ENCODE measurements at places on chromosomes 16 and 17. TPM values are rescaled to one million over a fixed set of nuclear protein-coding genes. Genes with fewer than 3 reads are reported as not detected.

The PIK3R5 gene
- 7.5 TPM for total RNA-seq

The TBC1D26 gene
- not detected for total RNA-seq

The PIRT gene
- total RNA-seq: not detected

The PRSS21 gene
- total RNA-seq: not detected

The KCNJ12 gene
- total RNA-seq: 17.3 TPM

The STH gene
- total RNA-seq: not detected

GRCh38 chr16:74521691-74522090 is 85.2 kb downstream of the GLG1 start:
- DNase-seq: no peak
- no peaks in the 10 kb centered on the region for H3K27me3 ChIP-seq
- H3K36me3 ChIP-seq: no peaks in the 10 kb centered on the region
- H3K27ac ChIP-seq: no peak overlapping the region
- H3K4me1 ChIP-seq: peaks cover 5% of the 10 kb centered on the region
- H3K4me3 ChIP-seq: no peak overlapping the region

DNA sequence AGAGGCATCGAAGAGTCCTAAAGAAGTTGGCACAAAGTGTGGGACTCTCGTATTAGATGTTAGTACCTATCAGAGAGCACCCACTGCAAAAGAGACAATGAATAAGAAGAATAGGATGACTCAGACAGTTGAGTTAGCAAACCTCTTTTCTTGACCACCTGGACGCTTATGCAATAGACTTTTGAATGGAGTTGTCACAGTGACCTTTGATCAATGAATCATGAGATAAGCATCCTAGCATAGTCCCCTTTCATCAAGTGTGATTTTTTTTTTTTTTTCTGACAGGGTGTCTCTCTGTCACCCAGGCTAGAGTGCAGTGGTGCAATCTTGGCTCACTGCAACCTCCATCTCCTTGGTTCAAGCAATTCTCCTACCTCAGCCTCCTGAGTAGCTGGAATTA is 1417.9 kb upstream of the GOT2 start:
- no peaks in the 10 kb centered on the region for H3K27me3 ChIP-seq
- H3K27ac ChIP-seq: no peak overlapping the region
- H3K36me3 ChIP-seq: no peaks in the 10 kb centered on the region
- no peak overlapping the region for H3K4me3 ChIP-seq

DNA sequence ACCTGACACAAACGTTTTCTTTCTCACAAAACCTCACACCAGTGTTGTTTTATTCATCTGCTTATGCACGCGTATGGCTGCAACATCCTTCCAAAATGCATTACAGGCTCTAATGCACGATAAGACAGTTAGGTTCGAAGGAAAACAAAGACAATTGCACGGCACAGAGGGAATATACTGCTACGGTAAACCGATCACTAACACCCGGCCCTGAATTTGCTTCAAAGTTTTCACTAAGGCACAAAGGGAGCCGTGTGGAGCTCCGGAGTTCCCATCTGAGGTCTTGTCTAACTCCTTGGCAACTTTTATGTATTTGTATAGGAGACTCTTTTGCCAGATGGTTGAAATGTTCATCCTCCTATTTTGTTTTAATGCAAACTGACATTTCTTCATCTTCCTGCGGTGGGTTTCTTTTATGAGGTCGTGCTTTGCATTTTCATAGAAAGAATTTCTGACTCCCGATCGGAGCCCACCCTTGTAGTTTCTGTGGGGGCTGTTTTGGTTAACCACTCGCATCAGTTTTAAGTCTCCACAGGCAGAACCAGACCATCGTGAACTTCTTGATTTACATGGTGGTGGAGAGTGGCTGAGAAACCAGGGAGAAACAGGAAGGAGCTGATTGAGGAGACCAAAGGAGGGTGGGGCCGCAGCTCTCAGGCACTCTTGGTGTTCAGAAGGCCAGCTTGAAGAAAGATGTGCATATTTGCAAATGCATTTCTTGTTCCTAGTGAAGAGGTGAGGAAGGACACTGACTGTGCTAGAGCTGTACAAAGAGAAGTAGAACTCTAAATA is 516.8 kb downstream of the MAF start:
- no peaks in the 10 kb centered on the region for H3K36me3 ChIP-seq
- no peak overlapping the region for H3K4me3 ChIP-seq
- H3K27ac ChIP-seq: no peak overlapping the region
- H3K4me1 ChIP-seq: no peaks in the 10 kb centered on the region
- no peaks in the 10 kb centered on the region for H3K27me3 ChIP-seq
- DNase-seq: no peak

- DNase-seq: peak; percentile 89
- no peaks in the 10 kb centered on the region for H3K27me3 ChIP-seq
- no peaks in the 10 kb centered on the region for H3K36me3 ChIP-seq
- H3K4me1 ChIP-seq: peaks cover 65% of the 10 kb centered on the region
- H3K4me3 ChIP-seq: no peak overlapping the region
- peak overlapping the region; percentile 86 for H3K27ac ChIP-seq
These were observed 125.7 kb downstream of the XYLT1 start for GRCh38 chr16:17345043-17345442.

DNA sequence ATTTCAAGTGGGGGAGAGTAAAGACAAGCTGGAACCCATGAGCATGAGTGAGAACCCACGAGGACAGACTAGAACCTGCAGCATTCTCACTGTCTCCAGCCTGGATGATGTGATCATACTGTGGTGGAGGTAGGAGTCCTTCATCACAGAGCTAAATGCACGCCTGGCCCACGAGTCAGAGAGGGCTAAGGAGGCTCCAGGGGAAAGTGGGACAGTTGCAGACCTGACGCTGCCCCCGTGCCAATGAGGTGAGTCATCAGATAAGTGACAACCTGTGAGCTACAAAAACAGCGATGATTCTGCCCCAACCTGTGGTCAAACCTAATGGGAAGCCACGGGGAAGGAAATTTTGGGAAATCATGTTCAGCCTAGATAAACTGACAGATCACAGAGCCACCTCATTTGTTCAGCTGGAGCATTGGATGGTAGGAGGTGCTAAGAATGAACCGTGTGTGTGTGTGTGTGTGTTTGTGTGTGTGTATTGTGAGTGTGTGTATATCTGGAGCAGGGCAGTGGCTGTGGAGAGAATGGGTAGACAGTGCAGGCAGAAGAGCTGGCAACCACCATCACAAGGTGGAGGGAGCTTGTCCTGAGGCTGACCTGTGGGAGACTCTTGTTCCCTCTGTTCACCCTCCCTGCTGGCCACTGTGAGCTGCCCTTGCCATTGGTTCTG is 131.8 kb downstream of the UTP18 start:
- H3K4me3 ChIP-seq: no peak overlapping the region
- no peaks in the 10 kb centered on the region for H3K4me1 ChIP-seq
- H3K36me3 ChIP-seq: no peaks in the 10 kb centered on the region

DNA sequence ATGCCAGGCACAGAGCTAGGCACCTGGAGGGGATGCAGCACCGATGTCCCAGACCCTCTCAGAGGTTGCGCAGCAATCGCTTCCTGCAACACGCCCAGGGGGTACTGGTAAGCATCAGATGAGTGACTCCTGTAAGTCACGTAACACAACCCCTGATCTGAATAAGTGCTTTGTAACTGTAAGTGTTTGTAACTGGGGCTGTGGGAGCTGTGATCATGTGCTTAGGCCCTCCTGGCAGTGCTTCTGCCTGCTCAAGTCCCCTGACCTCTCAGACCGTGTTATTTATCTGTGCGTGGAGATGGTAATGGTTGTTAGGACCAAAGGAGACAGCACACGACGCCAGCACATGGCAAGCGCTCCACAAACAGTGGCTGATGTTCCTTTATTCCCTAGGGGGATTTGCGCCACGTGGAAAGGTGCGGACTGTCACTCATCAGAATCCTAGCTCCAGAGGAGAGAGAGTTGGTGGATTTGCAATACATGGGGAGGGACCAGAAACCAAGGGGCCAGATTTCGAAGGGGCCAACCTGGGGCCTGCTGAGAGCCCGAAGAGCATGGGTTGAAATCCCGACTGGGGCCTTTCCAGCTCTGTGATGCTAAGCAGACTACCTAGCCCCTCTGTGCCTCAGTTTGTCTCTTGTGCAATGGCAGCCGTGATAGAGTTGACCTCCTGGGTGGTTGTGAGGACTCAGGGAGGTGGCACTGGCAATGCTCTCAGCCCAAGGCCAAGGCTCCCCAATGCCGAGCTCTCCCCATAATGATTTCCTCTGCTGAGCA is 151.8 kb downstream of the IRF8 start:
- H3K27me3 ChIP-seq: no peaks in the 10 kb centered on the region
- no peaks in the 10 kb centered on the region for H3K36me3 ChIP-seq
- H3K4me1 ChIP-seq: no peaks in the 10 kb centered on the region
- no peak overlapping the region for H3K4me3 ChIP-seq

DNA sequence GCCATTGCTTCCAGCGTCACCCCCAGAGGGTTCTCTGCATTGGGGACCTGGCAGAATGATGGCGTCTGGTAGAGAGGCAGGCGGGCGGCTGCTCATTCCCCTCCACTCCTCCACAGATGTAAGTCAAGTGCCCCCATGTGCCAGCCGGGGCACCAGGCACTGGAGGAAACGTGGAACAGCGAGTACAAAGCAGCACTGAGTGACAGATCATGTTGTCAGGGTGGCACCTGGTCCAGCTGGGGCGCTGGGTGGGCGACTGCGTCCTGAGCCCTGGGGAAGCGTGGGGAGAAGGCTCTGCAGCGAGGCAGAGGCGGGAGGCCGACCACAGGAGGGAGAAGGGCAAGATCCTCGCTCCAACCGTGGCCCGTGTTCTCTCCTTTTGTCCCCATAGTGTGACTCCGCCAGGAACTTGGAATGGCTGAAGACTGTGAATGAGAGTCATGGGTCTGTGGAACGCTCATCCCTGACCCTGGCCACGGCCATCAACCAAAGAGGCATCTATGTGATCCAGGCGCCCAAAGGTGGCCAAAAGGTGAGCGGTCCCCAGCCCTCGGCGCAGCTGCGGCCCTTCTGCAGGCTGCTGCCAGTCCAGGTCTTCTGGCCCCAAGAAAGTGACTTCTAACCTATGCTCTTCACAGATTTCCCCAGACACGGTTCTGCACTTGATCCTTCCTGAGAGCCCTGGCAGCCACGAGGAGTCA is 76.7 kb downstream of the RNF213 start:
- H3K4me1 ChIP-seq: no peaks in the 10 kb centered on the region
- H3K36me3 ChIP-seq: peaks cover 79% of the 10 kb centered on the region
- no peaks in the 10 kb centered on the region for H3K27me3 ChIP-seq
- DNase-seq: no peak
- no peak overlapping the region for H3K27ac ChIP-seq
- H3K4me3 ChIP-seq: no peak overlapping the region

DNA sequence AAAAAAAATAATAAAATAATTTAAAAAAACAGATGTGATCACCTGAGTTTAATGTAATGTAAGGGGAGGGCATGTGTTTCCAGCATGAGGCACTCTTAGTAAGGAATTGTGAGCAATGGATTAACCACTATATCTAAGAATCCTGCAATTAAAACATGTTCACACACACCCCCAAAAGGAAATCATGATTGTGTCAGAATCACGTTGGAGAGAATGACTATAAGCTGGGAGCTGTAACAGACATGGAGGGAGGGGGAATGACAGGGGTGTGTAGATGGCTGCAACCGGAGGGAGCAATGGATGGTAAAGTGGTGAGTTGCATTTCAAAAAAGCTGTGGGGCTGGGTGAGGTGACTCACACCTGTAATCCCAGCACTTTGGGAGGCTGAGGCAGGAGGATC is 13.6 kb upstream of the CCL22 start:
- H3K27ac ChIP-seq: no peak overlapping the region
- no peak overlapping the region for H3K4me3 ChIP-seq
- DNase-seq: no peak

DNA sequence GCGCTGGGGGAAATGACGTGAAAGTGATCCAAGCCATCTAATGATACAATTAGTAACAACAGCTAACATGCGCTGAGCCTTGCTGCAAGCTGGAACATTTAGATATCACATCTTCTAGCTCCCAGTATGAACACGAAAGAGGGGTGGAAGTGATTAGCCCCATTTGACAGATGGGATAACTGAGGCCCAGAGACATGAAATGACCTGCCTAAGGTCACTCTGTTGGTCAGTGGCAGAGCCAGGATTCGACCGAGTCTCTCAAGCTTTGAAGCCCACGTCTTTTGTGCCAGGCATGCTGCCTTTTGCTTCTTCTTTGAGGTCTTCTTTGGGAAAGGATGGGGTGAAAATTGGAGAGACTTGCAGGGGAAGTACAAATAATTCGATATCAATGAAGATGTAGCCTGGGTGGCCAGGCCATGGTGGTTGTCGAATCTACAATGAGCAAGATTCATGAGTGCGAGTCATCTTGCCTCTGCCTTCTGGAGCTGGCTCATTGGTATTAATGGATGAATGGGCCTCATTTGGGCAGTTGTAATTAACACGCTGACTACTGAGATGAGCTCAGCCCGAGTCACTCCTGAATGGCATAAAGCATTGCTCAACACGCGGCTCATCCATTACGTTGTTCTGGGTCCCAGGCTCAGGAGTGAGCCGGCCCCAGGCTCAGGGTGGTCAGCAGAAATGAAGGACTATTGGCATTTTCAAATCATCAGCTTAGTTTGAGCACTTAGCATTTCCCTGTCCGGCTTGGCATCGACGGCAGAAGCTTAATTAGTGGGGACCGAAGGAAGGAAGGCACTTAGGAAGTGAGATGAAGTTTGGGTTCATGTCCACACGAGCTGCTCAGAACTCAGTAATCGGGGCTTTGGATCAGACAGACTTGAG is 28.0 kb upstream of the GPRC5B start:
- no peak overlapping the region for H3K4me3 ChIP-seq
- DNase-seq: no peak
- H3K4me1 ChIP-seq: no peaks in the 10 kb centered on the region

- no peak overlapping the region for H3K4me3 ChIP-seq
- peaks cover 4% of the 10 kb centered on the region for H3K36me3 ChIP-seq
- no peaks in the 10 kb centered on the region for H3K27me3 ChIP-seq
- peaks cover 7% of the 10 kb centered on the region for H3K4me1 ChIP-seq
These were observed 74.2 kb downstream of the CRISPLD2 start for GRCh38 chr16:84893849-84894599.

- H3K27ac ChIP-seq: no peak overlapping the region
- H3K36me3 ChIP-seq: no peaks in the 10 kb centered on the region
- H3K27me3 ChIP-seq: no peaks in the 10 kb centered on the region
- H3K4me3 ChIP-seq: no peak overlapping the region
- H3K4me1 ChIP-seq: no peaks in the 10 kb centered on the region
These were observed 265.9 kb upstream of the SALL1 start for GRCh38 chr16:51416926-51417325.

DNA sequence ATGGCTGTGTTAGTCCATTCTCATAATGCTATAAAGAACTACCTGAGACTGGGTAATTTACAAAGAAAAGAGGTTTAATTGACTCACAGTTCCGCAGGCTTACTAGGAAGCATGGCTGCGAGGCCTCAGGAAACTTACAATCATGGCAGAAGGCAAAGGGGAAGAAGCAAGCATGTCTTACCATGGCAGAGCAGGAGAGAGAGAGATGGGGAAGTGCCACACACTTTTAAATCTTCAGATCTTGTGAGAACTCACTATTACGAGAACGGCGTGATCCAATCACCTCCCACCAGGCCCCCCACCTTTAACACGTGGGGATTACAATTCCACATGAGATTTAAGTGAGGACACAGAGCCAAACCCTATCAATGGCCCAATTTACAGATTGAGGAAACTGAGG is 96.5 kb downstream of the SDK2 start:
- DNase-seq: no peak
- no peaks in the 10 kb centered on the region for H3K27me3 ChIP-seq
- H3K27ac ChIP-seq: no peak overlapping the region
- H3K4me1 ChIP-seq: no peaks in the 10 kb centered on the region
- H3K36me3 ChIP-seq: no peaks in the 10 kb centered on the region
- no peak overlapping the region for H3K4me3 ChIP-seq

- H3K4me3 ChIP-seq: no peak overlapping the region
- no peak overlapping the region for H3K27ac ChIP-seq
- no peak for DNase-seq
- H3K4me1 ChIP-seq: no peaks in the 10 kb centered on the region
- H3K27me3 ChIP-seq: no peaks in the 10 kb centered on the region
These were observed 15.9 kb downstream of the ZFHX3 start for GRCh38 chr16:73031984-73032383.
